ENCODE measurements at places on chromosomes 7 and 10.
A peak's percentile ranks its signal among the peaks of the same experiment; 100 is the strongest.

DNA sequence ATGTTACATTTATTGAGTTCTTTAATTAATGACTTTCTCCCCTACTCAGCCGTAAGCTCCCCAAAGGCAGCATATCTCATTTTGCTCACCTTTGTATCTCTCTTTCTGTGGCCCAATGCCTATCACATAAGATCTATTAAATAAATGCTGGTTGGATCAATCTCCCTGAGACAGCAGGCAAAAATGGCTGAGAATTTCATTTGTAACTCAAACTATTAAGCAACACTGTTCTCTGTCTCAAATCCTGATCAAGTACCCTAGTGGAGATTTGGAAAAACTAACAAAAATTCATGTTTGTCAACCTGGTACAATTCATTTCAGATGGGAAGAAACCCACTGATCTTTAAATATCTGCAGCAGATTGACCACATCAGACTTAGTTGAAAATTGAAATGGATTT lies 127.4 kb downstream of the ZFAND4 start:
- DNase-seq: no peak

- DNase-seq: peak; percentile 53
Measured at GRCh38 chr7:26863518-26864308, 677 bp downstream of the SKAP2 start.

DNA sequence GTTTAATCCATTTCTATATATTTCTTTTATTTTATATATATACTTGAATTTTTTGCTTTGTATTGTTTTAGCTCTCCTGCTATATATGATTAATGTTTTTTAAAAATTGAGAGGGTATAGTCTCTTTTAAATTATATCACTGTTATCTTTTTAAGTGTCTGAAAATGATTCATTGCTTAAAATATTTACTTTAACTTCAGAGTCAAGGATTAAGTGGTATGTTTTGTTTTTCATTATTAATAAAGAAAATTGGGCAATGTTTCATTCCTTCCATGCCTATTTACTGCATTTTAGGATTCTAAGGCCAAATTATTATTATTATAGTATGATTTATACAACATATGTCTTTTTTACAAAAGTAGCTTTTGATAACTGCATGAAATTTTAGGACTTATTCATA lies 67.2 kb upstream of the THSD7A start:
- no peak for DNase-seq

- peak; percentile 14 for DNase-seq
Measured at GRCh38 chr7:128352153-128352537, 8.4 kb upstream of the RBM28 start.

DNA sequence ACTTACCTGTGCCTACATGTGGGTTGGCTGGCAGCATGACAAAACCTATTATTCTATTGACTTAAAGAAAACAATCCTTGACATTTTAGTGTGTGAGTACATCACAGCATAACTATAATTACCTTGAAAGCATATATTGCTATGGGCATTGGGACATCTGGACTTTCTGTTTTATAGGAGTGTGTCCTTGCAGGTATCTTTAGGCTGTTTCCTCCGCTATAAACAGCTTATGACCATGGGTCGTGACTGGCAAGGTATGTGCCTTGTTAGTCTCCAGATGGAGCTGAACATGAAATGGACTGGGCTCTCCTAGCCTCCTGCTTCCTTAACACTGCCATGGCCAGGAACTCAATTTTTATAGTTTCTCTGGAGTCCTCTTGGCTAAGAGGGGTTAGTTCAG lies 317.4 kb upstream of the COBL start:
- no peak for DNase-seq

Data from AG10803 (cell line).